ENCODE measurements at places on chromosomes 4 and X.

GRCh38 chr4:24067367-24068193 is 177.7 kb upstream of the PPARGC1A start:
- DNase-seq: no peak

- DNase-seq: no peak
Observed at GRCh38 chr4:142850478-142850877, 4.4 kb upstream of the INPP4B start.

GRCh38 chrX:25226151-25226550 is 210.4 kb upstream of the ARX start:
- no peak for DNase-seq

- no peak for DNase-seq
Observed at GRCh38 chr4:177517862-177518261, 75.6 kb upstream of the AGA start.

GRCh38 chrX:37871626-37872302 is 24.4 kb upstream of the DYNLT3 start:
- no peak for DNase-seq

GRCh38 chrX:7941390-7942042 is 14.3 kb upstream of the PNPLA4 start:
- no peak for DNase-seq

- no peak for DNase-seq
Observed at GRCh38 chr4:62717154-62717553, 1517.0 kb downstream of the ADGRL3 start.

DNA sequence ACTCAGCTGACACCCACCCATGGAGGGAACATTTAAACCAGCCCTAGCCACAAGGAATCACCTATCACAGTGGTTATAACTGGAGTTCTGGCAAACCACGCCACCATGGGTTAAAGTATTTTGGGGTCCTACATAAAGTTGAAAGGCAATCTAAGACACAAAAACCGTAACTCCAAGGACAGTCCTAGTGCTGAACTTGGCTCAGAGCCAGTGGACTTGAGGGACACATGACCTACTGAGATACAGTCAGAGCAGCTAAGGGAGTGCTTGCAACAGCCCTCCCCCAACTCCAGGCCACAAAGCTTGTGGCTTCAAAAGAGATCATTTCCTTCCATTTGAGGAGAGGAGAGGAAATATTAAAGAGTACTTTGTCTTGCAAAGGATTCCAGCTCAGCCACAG is 300.5 kb downstream of the FGF13 start:
- no peak for DNase-seq

DNA sequence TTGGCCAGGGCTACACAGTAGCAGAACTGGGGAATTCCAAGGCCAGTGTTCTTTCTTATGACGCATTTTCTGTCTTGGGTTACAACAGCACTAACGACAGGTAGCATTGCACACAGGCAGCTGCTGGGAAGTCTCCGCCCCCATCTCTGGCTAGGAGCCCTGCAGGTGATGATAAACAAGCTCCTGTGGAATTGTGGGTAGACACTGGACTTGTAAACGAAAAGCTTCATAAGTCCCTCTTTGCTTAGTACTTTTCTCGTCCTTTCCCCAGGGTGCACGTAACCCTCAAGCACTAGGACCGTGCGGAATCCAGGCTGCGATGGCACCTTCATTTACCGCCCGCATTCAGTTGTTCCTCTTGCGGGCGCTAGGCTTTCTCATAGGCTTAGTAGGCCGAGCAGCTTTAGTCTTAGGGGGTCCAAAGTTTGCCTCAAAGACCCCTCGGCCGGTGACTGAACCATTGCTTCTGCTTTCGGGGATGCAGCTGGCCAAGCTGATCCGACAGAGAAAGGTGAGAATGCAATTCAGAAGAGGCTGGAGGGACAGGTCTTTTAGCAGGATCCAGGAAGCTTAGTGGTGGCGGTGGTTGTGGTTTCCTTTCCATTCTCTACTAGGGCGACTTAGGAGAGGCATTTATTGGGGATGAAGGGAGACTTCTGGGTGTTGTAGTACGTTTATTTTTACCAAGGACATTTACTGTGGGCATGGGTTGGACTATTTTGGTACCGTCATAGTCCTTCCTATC is at the start of gene FAAH2:
FAAH2 (plus strand) TSS at position 200 of the 745 bp plus-strand sequence; CDS start at position 320, 120 bp downstream.
- peak; percentile 25 for DNase-seq

DNA sequence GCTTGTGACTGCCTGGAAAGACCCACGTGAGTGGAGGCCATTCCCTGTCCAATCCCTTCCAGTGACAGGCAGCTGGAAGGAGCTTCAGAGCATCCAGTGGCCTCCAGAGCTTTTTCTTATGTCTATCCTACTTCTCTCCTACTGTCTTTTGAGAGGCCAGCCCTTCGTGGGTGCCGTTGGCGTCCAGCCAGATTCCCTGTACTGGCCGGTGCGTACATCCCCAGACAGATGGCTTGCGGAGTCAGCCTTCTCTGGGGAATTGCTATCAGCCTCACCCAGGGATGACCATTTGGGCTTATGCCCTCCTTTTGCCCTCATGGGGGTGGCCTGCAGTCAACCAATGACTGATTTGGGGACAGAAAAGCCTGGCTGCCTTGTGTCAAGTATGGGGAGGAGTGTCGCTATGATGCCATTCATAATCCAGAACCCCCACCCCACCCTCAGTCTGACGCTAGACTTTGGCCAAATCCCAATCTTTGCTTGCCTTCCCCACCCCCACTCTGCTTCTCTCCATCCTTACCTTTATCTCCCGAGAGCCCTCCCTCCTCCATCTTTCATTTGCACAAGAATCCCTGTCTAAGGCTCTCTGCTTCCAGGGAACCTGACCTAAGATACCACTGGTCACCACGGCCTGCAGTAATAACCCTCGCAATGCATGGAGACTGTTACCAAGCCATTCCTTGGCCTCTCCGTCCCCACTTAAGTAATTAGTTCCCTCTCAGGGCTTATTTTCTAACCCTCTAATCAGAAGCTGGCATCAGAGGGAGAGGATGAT is 150.3 kb upstream of the BCOR start:
- no peak for DNase-seq

GRCh38 chr4:105637408-105638176 is 70.9 kb downstream of the INTS12 start:
- DNase-seq: no peak

- DNase-seq: no peak
Observed at GRCh38 chrX:110004731-110005369, 1.9 kb downstream of the TMEM164 start.

- no peak for DNase-seq
Observed at GRCh38 chrX:43939187-43939926, 33.8 kb downstream of the NDP start.

- DNase-seq: no peak
Observed at GRCh38 chr4:30450474-30450873, 269.7 kb upstream of the PCDH7 start.

DNA sequence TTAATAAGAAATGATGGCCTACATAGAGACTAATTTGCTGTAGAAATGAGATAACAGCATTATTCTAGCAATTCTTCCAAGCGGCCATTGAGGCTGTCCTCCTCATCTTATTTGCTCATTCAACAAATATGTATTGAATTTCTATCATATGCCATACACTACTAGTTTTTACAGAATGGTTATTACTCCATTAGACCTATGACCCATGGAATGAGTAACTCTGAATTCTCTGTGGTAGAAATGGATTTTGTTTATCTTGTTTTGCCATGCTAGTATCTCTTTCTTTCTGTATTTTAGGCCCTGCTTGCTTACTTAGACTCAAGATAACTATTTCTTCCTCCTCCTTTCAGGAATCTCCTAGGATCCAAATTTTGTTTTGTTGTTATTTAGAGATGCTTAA is 103.5 kb downstream of the RPA4 start:
- no peak for DNase-seq

Data from activated T-cell treated with anti-CD3 and anti-CD28 coated beads for 24 hours (primary cell).